Choroid plexus epithelial cell (primary cell): ENCODE measurements at places on chromosomes 3 and 15.

- DNase-seq: no peak
Measured at GRCh38 chr15:22902046-22902445, 63.6 kb downstream of the NIPA2 start.

DNA sequence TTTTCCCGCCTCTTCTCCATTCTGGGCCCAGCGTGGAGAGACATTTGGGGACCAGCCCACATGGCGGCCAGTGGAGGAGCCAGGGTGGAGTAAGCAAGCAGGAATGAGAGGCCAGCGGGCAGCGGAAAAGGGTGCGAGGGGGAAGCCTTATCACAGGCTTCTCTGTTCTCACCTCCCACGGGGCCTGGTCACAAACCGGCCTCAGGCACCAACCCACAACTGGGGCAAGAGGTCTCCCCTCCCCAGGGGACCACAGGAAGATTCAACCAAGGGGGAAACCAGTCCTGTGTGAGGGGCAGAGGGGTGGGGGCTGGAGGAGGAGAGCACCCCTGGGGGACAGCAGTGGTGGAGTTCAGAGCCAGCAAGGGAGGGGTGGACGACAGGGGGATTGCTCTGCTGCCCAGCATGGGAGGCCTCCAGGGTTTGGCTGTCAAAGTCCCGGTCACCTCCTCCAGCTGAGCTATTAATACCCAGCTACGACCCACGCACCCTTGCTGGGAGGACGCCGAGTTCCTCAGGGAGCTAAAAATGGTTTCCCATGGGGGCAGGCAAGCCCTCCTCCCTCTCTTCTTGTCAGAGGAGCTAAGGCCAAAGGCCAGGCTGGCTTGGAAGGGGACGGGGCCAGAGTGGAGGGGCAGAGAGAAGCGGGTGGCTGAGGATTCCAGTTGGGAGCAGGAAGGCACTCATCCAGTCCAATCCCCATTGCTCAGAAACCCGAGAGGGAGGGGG, 23.8 kb upstream of the RPL29 start:
- DNase-seq: no peak

DNA sequence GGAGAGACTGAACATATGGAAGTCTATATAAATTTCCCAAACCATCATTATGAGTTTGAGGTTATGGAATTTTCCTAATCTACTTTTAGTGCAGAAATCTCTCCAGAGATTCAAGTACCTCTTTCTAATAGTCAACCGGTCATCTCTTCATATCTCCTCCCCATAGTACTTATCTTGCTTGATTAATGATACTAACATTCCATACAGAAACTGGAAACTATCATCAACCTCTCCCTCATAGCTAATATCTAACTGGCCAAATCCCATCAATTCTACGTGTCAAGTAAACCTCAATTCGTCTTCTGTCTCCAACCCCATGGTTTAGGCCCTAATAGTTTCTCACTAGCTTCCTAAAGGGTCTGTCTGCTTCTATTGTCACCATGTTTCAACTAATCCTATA, 44.4 kb upstream of the VGLL3 start:
- no peak for DNase-seq

- no peak for DNase-seq
Measured at GRCh38 chr3:94787066-94787465, 724.2 kb downstream of the NSUN3 start.

DNA sequence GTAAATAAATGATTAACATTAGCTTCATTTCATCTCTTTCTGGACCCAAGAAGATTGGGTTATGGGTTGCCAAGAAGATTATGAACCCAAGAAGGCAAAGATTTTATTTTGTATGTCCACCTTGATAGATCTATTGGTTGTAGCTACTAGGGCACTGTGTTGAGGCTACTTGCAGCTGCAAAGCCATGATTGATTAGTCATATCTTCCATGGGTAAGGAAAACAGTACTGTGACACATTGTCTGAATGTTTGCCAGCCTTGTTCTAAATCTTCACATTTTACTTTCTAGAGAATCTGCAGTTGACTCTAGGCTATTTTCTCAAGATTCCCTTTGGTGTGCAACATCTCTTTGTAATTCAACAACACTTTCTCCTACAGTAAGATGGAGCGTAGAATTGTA, 229.2 kb upstream of the KCNH8 start:
- DNase-seq: no peak

- no peak for DNase-seq
Measured at GRCh38 chr15:90053685-90054466, 48.4 kb downstream of the IDH2 start.

DNA sequence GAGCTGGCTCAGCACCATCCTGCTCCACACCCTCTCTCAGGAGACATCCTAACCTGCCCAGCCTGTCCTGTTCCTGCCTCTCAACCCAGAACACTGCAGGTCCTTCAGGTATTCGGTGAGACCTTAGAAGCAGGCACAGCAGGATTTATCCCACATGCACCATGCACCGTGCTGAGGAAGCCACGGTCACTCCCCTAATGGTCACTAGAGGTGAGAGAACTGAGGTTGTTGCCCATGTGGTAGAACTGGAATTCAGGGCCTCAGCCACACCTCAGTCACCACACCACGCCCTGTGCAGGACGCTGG, 36.9 kb downstream of the APBA2 start:
- DNase-seq: no peak

GRCh38 chr3:194072097-194072428, 63.9 kb upstream of the HES1 start:
- peak; percentile 34 for DNase-seq

DNA sequence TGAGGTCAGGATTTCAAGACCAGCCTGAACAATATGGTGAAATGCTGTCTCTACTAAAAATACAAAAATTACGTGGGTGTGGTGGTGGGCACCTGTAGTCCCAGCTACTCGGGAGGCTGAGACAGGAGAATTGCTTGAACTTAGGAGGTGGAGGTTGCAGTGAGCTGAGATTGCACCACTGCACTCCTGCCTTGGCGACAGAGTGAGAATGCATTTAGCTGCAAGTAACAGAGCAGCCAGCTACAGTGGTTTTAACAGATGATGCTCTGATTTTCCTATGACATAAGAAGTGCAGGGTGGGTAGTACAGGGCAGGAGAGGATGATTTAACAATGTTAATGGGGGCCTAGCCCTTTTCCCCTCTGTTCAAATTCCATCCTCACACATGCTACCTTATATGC, 267.9 kb downstream of the RPLP1 start:
- no peak for DNase-seq
